Fibroblast of lung (primary cell): ENCODE measurements at places on chromosomes 6 and 20. TPM values are rescaled to one million over a fixed set of nuclear protein-coding genes. Genes with fewer than 3 reads are reported as not detected.

DNA sequence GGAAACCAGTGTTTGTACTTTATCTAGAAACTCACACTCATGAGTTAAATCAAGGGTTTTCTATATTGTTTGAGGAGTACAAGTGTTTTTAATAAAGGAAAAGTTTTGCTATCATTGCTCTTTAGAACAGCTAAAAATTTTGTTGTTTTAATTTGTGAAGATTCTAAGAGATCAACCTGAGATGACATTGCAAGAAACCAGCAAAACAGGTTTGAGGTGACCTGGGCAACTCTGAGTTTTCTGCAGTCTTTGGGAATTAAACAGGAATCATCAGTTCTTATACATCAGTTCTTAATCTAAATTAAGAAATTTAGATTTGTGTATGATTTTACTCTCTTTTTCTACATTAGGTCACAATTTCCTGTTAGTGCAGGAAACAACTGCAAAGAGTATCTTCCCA lies 114.5 kb downstream of the JAG1 start:
- DNase-seq = no peak

The RAB44 gene
- total RNA-seq = under 0.01 TPM in 2 replicates

DNA sequence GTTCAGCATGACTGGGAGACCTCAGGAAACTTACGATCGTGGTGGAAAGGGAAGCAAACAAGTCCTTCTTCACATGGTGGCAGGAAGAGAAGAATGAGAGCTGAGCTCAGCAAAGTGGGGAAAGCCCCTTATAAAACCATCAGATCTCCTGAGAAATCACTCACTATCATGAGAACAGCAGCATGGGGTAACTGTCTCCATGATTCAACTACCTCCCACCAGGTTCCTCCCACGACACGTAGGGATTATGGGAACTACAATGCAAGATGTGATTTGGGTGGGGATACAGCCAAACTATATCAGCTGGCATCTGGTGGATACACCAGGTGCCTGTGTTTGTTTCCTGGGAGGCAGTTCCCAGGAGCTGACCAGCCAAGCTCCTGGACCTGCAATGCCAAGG lies 4.9 kb downstream of the DDO start:
- no peak for DNase-seq

GRCh38 chr20:51381557-51381956 lies 161.0 kb downstream of the NFATC2 start:
- DNase-seq = no peak

- DNase-seq = no peak
Measured at GRCh38 chr6:107972413-107973096, 14.5 kb upstream of the SEC63 start.

DNA sequence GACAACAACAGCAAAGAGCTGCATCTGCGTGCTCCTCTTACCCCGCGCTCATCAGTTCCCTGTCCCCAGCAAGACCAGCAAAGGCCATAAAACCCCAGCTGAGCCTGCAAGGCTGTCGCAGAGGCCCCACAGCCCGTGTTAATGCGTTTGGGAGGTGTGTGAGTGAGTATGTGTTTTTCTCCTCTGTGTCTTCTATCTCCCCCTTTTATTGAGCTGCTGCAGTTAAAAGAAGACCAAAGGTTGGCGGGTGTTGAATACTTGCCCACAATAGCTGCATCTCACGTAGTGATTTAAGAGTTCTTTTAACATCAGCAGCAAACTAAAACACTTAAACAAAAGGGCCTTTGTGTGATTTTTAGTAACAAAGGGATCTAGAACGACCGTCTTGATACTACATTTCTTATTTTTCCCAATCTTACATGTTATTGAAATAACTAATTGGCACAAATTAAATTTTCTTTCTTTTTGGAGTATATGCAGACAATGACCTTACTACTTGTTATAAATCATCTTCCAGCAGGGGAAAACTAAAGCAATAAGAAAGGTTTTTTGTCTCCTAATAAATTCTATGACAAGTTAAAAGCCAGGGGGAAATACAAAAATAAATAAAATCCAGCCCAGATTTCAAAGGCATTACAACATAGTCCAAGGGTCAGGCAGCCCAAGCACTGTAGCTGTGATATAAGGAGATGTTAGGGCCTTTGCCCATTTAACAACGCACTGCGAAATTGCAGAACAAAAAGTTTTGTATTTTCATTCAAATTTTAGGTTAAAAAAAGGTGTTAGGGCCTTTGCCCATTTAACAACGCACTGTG lies 27.2 kb upstream of the CNKSR3 start:
- DNase-seq = no peak
